Right renal pelvis (tissue), 4 donors: ENCODE measurements at places on chromosomes 13 and 19.

DNA sequence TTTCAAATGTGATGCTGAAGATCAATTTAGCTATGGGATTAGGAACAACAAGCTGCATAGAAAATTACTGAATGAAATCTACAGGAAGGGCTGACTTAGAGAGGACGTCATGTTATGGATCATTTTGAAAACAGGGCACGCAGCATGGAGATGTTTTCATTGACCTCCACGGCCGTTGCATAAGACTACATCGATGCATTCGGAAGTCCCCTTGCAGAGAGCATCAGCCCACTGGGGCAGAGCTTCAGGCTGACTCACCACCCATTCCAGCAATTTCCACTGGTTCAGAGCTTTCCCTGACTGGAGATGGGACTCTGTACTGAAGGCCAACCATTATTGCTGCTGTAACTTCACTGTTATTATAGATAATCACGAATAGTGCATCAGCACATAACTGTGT is 305.3 kb downstream of the IRS2 start:
- no peak for DNase-seq

DNA sequence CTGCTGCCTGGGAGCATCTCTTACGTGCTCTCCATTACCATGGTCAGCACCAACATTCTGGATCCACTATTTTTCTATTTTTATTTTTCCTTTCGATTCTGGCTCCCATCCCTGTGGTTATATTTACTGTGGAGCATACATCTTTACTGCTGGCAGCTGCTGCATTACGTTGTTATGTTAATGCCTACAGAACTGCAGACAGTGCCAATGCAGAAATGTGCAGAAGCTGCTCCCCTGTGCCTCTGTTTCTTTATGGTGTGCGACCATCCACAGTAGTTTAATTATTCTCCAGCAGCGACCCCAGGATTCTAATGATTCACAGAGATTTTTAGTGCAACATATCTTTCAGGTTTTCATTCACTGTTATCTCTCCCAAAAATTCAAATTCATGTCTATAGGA is 911.7 kb upstream of the SLITRK6 start:
- no peak for DNase-seq

DNA sequence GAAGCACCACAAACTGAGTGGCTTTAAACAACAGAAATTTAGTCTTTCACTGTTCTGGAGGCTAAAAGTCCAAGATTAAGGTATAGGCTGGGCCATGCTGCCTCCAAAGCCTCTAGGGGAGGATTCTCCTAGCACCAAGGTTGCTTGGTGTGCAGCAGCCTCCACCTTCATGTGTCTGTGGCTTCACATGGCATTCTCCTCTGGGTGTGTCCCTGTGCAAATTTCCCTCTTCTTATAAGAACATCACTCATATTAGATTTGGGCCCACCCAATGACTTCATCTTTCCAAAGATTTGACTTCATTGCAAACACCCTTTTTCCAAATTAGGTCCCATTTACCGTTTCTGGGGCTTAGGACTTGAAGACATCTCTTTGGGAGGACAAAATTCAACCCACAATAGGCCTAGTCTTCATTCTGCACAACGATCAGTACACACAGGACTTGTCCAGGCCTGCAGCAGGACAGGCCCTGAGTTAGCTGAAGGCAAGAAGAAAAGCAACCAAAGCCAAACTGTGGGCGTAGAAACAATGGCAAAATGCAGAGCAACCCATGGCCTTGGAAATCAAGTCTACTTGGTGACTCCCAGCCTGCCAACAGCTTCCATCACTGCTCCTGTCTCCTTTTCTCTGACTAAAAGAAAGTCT is 521.2 kb upstream of the NBEA start:
- DNase-seq = no peak

- DNase-seq = no peak
Measured at GRCh38 chr13:62432906-62433305, 1017.3 kb upstream of the PCDH20 start.

DNA sequence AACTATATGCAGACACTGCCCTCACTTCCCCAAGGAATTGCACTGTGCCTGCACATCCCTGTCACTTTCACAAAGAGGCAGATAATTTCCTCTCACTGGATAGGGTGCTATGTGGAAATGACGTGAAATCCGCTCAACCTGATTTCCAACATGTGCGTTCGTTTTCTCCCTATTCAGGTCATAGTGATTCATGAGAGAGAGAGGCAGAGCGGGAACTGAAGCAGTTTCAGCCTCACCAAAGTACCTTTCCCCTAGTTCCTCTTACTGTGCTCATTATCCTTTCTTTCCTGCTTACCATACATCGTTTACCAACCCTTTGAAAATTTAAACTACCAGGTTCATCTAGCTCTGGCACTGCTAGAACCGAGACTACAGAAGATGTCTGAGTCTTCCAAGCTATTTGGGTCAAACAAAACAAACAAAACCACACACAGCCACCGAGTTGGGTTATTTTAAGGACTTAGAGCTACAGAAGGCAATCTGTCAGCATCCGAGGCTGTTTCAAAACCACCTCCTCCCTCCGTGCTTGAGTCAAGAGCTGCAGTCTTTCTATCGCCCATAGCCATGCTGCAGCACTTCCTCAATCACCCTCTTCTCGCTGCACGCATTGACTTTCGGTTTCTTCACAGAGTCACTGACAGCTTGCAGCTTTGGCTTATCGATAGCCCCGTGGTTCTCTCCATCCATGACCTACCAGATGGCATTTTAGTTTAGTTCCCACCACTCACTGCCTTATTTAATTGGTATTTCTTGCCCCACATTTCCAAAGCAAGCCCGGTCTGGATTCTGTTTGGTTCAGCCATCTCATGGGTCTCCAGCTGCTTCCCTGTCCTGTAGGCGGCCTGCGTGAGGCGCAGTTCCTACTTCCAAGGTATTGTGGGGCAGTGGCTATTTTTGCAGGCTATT is 1395.8 kb downstream of the EFNB2 start:
- no peak for DNase-seq

GRCh38 chr19:7494416-7495098 is 5.7 kb upstream of the PEX11G start:
- DNase-seq = no peak

DNA sequence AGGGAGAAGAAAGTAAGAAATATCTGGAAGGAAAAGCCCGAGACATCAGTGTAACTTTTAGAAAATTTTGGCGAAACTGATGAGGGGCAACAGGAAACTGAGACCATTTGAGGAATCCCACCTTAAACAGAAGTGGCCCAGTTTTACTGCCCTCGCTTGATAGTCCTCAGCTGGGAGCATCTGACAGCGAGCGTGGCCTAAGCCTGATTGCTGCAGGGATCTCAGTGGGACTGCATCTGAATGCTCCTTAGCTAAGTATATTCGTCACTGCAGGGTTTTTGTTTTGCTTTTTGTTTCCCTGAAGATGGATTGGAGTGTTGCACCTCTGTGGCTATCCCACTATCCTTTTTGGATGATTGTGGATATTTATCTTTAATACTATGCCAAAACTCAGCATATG is 262.7 kb upstream of the KLHL1 start:
- DNase-seq = no peak

DNA sequence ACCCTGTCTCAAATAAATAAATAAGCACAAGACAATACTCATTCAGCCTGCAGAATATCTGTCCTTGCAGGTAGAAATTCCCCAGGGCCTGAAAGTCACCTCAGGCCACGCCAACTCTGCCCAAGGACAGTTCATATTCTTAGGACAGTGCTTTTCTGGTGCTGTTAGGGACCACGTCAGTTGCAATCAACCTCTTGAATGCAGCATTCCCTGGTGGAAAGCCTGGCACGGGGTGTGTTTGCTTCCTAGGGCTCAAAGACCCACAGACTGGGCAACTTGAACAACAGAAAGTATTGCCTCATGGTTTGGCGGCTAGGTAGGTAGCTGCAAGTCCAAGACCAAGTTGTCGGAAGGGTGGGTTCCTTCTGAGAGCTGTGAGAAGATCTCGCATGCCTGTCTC is 160.3 kb downstream of the KCTD15 start:
- no peak for DNase-seq

- DNase-seq = no peak
Measured at GRCh38 chr13:28707629-28708427, 10.9 kb downstream of the SLC46A3 start.

GRCh38 chr19:45331411-45331810 is 8.7 kb upstream of the CKM start:
- no peak for DNase-seq

DNA sequence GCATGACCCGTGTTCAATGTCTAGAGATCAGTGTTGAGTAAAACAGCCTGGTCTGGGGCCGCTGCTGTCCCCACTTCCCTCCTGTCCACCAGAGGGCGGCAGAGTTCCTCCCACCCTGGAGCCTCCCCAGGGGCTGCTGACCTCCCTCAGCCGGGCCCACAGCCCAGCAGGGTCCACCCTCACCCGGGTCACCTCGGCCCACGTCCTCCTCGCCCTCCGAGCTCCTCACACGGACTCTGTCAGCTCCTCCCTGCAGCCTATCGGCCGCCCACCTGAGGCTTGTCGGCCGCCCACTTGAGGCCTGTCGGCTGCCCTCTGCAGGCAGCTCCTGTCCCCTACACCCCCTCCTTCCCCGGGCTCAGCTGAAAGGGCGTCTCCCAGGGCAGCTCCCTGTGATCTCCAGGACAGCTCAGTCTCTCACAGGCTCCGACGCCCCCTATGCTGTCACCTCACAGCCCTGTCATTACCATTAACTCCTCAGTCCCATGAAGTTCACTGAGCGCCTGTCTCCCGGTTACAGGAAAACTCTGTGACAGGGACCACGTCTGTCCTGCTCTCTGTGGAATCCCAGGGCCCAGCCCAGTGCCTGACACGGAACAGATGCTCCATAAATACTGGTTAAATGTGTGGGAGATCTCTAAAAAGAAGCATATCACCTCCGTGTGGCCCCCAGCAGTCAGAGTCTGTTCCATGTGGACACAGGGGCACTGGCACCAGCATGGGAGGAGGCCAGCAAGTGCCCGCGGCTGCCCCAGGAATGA is 1.5 kb upstream of the CEACAM5 start:
- no peak for DNase-seq

DNA sequence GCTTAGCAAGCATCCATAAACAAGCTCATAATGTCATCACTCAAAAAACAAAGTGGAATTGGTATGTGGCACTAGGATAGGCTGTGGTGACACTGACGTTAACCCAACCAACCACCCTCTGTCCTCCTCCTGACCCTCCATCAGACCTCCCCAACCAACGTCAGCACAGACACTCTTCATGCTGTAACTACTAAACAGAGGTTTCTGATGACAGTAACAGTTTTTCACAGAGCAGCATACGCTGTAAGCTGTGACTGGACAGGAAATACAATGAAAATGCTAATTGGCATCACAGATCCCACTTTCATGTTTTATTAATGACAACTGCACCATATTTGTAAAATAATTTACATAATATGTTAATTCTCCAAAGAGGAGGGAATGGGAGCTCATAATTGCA is 238.0 kb downstream of the IRS2 start:
- DNase-seq = no peak

DNA sequence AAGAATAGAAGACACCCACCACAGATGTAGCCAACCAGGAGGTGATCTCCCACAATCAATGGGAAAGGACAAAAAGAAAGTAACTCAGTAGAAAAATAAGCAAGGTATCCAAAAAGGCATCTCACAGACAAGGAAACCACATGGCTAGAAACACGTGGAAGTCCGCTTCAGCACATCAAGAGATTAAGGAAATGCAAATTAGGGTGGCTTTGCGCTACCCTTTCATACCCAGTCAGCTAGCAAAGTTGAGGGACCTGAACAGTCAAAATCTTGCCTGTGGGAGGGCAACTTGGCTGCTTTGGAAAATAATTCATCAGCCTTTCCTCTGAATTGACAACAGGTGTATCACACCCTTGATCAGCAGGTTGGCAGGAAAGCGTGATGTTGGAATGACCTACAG is 11.6 kb upstream of the UQCR11 start:
- DNase-seq = no peak

GRCh38 chr13:113155201-113155600 is 3.2 kb upstream of the PROZ start:
- DNase-seq = no peak

DNA sequence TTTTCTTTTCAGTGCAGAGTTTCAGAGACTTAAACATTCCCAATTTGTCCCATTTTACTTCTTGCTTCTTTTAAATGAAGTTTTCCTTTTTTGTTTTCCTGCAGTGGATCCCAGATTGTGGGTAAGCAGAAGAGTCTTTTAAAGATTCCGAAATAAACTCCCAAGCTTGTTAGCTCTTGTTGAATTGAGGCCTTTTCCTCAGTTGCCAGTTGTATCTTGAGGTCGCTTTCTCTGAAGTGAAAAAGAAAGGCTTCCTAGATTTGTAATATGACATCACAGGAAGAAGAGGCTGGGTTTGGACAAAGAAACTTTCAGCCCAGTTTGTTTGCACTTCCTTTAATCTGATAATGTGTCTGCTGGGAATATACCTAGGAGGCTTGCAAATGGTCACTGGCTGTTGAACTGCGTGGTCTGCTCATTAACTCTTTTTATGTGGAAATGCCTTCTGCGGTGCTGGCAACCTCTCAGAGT is at the start of gene LPAR6:
TSS of gene LPAR6 (minus strand) at position 233 of the 471 bp plus-strand sequence. CDS start 690 bp downstream, outside the sequence.
- no peak for DNase-seq

DNA sequence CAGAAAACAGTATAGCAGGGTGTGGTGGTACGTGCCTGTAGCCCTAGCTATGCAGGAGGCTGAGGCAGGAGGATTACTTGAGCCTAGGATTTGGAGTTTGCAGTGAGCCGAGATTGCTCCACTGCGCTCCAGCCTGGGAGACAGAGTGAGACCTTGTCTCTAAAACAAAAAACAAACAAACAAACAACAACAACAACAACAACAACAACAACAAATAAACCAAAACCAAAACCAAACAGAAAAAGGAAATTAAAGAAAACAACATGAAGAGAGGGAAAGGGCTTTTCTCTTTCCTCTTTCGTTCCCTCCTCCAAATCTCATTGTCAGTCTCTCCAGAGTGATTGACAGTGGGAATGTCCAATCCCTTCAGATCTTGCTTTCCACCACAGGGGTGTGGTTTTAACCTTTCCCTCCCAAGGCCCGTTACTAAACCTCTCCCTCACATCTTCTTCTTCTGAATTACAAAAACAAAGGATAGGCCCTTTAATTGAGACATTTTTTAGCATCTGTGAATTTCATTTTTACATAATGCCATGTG is 341.2 kb downstream of the HS6ST3 start:
- DNase-seq = no peak

GRCh38 chr13:80171096-80171495 is 169.8 kb downstream of the SPRY2 start:
- DNase-seq = no peak

GRCh38 chr13:41383386-41383785 is 72.3 kb downstream of the NAA16 start:
- DNase-seq = no peak

- DNase-seq = no peak
Measured at GRCh38 chr13:46908501-46908900, 11.6 kb upstream of the HTR2A start.

DNA sequence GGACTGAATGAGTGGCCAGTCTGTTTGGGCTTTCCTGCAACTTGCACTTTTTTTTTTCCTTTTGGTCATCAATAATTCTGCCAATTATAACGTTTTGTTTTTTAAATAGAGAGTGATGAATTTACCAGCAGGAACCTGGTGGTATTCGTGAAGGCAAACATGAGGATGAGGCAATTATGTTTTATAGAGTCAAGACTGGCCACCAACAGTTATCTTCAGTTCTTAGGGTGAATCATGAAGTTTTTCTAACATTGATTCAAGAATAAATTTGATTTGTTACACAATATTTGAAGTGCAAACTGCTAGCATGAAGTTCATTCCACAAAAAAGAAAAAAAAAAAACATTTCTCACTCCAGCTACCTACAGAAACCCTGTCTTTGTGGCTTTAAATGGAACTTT is 244.5 kb downstream of the SPRY2 start:
- no peak for DNase-seq
